Activated CD4-positive, alpha-beta T cell treated with anti-CD3 and anti-CD28 coated beads, Interleukin-2, amount 50 U/mL, for 48 hours (primary cell): ENCODE measurements at places on chromosomes 2 and 18.

DNA sequence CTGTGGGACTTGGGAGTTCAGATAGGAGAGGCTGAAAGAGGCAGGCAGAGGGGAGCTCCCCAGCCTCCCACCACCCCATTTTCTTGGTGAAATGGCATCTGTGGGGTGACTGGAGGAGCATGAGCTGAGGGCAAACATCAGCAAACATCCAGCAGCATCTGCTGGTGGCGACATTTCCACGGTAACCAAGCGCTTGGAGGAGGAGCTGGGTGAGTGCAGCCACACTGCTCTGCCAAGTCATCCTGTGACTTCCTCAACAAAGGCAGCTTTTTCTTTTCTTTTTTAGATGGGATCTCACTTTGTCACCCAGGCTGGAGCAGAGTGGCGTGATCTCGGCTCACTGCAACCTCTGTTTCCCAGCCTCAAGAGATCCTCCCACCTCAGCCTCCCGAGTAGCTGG is 5.6 kb downstream of the TXNL4A start:
- DNase-seq: peak; percentile 45

DNA sequence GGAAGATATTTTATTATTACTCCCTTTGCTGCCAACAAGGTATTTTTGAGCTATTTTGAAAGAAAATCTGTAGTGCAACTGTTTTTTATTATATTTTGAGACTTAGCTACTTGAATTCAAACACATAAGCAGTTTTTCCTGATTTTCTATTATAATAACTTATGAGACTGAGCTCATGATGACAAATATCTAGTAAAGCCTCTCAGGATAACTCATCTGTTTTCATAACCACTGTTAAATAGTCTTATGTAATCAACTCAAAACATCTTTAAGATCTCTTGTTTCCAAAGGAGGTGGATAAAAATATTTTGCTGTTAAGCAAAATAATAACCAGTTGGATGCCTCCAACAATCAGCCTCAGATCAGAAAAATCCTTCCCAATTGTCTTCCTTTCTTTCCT is 21.9 kb upstream of the PPP1CB start:
- no peak for DNase-seq

- DNase-seq: no peak
Observed at GRCh38 chr2:232329716-232330067, 48.9 kb upstream of the ALPP start.

- no peak for DNase-seq
Observed at GRCh38 chr2:148887350-148888002, 12.4 kb downstream of the KIF5C start.

DNA sequence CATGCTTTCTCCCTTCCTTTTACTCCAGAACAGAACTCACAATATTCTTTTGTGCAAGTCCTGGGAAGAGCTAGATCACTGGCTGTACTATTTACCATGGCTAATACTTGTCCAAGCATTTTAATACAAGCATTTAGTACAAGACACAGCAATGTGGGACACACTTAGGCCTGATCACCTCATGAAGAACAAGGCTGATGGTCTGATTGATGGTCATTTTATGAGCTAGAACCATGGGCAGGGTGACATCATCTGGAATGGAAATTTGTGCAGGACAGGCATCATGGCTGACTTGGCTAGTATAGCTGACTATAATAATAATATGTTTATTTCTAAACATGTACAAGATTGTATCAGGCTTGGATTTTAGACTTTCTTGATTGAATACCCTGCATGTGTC is 374.2 kb upstream of the HNMT start:
- DNase-seq: no peak
